ENCODE measurements at places on chromosomes 2 and 18.

DNA sequence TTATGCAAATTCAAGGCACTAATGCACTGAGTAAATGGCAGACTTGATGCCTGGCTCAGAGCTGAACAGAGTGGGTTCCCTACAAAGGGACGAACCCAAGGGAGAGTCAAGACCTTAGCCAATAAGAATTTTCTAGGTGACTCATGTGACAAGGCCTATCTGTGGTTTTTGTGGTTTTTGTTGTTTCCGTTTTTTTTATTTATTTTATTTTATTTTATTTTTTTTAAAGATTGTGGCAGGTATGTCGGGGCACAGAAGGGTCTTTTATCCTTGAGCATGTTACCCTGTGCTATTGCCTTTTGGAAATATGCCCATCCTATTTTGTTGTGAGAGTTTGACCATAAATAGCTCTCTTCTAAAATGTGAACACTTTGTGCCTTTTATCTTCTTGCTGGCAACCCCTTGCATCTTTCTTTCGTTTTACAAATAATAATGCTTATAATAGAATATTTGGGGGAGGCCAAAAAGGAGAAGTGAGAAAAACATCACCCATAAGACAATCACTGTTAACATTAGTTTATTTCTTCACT is 113.4 kb upstream of the AQP4 start:
- DNase-seq: no peak

- DNase-seq: no peak
Measured at GRCh38 chr2:210440206-210440605, 36.4 kb downstream of the LANCL1 start.

GRCh38 chr2:10560626-10561025 is 112.5 kb upstream of the ODC1 start:
- DNase-seq: no peak

- no peak for DNase-seq
Measured at GRCh38 chr2:55906993-55907392, 16.6 kb downstream of the EFEMP1 start.

- DNase-seq: no peak
Measured at GRCh38 chr2:104786821-104787220, 67.1 kb upstream of the POU3F3 start.

GRCh38 chr2:11092701-11093335 is 62.4 kb upstream of the SLC66A3 start:
- no peak for DNase-seq

- DNase-seq: peak; percentile 50
Measured at GRCh38 chr2:109722026-109722425, 72.1 kb upstream of the RGPD5 start.

- DNase-seq: no peak
Measured at GRCh38 chr2:52312486-52312885, 1280.6 kb upstream of the NRXN1 start.

DNA sequence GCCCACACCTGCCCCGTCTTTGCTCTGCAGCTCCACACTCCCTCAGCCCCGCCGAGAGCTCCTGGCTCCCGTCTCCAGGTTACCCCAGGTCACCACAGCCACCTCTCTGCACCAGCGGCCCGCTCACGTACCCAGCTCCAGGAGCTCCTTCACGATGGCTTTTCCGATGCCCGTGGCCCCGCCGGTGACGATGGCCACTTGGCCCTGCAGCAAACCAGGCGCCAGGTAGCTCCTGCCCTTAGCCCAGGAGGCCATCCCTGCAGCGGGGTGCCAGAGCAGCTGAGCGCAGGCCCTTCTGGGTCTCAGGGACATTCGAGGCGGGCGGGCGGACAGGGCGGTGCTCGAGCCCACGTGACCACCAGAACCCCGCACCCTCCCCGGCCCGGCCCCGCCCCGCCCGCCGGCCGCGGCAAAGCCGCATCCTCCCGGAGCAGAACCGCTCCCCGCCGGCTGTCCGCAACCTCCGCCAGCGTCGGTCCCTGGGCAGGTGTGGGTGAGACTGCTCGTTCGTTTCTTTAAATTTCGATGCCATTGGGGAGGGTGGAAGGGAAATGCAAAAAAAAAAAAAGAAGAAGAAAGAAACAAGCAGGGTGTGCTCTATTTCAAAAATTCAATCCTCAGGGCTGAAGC is at the start of the genes PECR and TMEM169:
PECR (minus strand) TSS at position 323 of the 630 bp plus-strand sequence; CDS start at position 255, 68 bp downstream.
TMEM169 (plus strand) TSS at position 433 of the 630 bp plus-strand sequence. CDS start 14,045 bp downstream, outside the sequence.
- peak; percentile 35 for DNase-seq

DNA sequence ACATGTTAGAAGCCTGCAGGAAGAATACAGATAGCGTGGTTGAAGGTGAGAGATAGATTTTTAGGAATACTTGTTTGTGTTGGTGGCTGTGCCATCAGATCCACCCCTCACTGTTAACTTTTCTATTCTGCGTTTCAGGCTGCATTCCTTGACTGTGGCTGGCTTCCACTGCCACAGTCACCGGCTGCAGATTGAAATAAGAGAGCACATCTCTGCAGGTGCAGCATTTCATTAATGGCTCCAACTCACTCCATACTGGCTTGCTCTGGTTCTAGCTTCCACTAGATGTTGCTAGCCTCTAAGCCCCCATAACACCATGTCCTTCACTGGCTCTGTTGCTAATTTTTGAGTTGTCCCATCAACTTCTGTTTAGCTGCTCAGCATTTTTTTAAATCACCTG is 286.5 kb downstream of the CPS1 start:
- no peak for DNase-seq
